Heart left ventricle (tissue), 16 donors: ENCODE measurements at places on chromosomes 11 and 22. TPM values are rescaled to one million over a fixed set of nuclear protein-coding genes. Genes with fewer than 3 reads are reported as not detected.

The CALCA gene
- total RNA-seq = 0.28 TPM

The BIK gene
- total RNA-seq = not detected

The CARS1 gene
- total RNA-seq = 29.3 TPM

GRCh38 chr11:110654456-110654855 is 57.8 kb downstream of the ARHGAP20 start:
- no peaks in the 10 kb centered on the region for H3K4me1 ChIP-seq
- H3K27ac ChIP-seq = no peak overlapping the region

GRCh38 chr11:20373147-20373546 is 9.6 kb downstream of the HTATIP2 start:
- H3K36me3 ChIP-seq = peaks cover 17% of the 10 kb centered on the region
- H3K4me1 ChIP-seq = no peaks in the 10 kb centered on the region
- no peak for DNase-seq
- no peaks in the 10 kb centered on the region for H3K27me3 ChIP-seq
- H3K4me3 ChIP-seq = no peak overlapping the region

GRCh38 chr11:61874853-61875252 is 16.5 kb downstream of the FADS3 start:
- DNase-seq = no peak
- peak overlapping the region; percentile 87 for H3K27ac ChIP-seq
- peaks cover 51% of the 10 kb centered on the region for H3K36me3 ChIP-seq
- H3K27me3 ChIP-seq = no peaks in the 10 kb centered on the region

DNA sequence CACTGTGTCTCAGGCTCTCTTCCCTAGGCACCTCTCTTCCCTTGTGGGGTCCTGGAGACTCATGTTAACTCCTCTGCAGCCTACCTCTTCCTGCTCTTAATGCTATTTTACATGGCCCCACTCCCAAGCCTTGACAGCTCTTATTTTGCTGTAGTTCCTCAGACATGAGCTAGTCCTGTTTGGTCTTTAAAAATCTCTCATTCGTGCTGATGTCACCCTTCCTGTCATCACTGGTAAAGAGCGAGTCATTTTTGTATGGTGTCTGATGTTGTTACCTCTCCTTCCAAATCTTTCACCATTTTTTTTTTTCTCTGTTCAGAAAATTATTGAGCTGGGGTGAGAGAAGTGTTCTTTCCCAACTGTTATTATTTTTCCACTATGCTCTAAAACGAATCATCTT is 84.8 kb upstream of the ZBED5 start:
- no peak for DNase-seq
- no peaks in the 10 kb centered on the region for H3K27me3 ChIP-seq
- H3K27ac ChIP-seq = no peak overlapping the region
- no peaks in the 10 kb centered on the region for H3K4me1 ChIP-seq
- H3K36me3 ChIP-seq = no peaks in the 10 kb centered on the region

DNA sequence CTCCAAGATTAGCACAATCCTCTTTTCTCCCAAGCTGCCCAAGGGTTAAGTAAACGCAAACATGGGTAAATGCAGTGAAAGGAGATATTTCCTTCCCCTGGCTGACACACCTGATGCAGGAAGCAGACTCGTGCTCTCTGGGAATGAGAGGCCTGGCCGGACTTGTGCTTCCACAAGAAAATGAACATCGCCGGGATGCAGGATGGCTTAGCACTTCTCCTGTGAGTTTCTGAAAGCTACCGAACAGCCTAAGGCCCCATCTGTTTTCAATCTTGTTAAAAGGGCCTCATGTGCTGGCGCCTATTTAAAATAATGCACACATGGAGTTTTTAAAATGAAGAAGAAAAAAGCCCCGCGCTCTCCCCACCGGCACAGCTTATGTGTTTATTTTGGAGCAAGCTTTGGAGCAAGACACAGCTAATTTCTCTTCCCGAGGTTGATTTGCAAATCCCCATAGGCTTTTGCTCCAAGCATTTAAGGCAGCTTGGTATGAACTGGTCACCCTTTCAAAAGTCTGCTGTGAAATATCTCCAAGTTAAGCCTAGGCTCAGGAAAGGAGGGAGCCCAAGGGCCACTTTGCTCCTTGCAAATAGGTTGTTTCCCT is 100.9 kb downstream of the SYN3 start:
- H3K27ac ChIP-seq = peak overlapping the region; percentile 46
- H3K4me3 ChIP-seq = no peak overlapping the region
- H3K36me3 ChIP-seq = no peaks in the 10 kb centered on the region
- peaks cover 25% of the 10 kb centered on the region for H3K4me1 ChIP-seq
- H3K27me3 ChIP-seq = no peaks in the 10 kb centered on the region

DNA sequence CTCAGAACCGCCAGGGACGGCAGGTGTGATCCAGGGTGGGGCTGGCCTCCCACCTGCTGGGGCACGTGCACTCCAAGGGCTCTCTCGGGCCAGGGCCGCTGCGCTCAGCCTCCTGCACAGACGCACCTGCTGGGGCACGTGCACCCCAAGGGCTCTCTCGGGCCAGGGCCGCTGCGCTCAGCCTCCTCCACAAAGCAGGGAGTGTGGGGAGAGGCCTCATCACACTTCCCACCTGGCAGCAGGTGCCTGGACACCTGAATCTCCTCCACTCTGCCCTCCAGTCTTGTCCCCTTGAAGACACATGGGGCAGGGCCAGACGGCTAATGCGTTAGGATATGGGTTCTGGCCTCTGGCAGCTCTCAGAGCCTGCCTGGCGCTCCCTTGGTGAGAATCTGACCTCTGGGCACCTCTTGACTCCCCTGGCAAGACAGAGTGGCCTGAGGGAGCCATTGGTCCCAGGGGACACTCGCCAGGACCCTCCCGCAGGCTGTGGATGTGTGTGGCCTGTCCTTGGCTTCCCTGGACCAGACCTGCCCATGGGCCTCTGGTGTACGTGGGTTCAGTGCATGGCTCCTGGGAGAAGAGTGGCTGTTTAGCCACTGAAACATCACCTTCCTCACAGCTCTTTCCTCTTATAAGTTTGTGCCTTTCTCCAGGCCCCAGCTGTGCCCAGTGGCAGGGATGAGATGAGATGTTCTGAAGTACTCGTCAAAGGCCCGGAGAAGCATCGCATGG is 73.5 kb downstream of the BRD1 start:
- H3K27me3 ChIP-seq = peaks cover 11% of the 10 kb centered on the region
- no peaks in the 10 kb centered on the region for H3K4me1 ChIP-seq
- H3K4me3 ChIP-seq = no peak overlapping the region
- no peaks in the 10 kb centered on the region for H3K36me3 ChIP-seq
- no peak overlapping the region for H3K27ac ChIP-seq

DNA sequence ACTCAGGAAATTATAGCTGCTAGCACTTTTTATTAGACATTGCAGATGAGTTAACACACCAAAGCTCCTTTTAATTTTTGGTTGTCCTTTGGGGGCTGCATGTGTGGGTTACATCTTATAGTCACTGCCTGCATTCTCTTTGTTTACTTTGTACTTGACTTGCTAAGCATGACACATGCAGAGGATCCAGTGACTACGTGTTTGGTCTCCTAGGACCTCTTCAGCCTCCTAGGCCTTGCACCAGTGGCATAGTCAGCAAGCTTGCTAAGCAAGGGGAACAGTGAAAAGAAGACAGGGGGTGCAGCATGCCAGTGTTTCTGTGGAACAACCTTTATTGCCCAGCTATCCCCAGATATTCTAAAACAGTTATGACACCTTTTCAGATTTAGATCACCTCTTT is 108.2 kb downstream of the PAX6 start:
- H3K36me3 ChIP-seq = no peaks in the 10 kb centered on the region
- H3K27me3 ChIP-seq = no peaks in the 10 kb centered on the region
- H3K4me1 ChIP-seq = no peaks in the 10 kb centered on the region
- H3K27ac ChIP-seq = no peak overlapping the region
- no peak overlapping the region for H3K4me3 ChIP-seq

DNA sequence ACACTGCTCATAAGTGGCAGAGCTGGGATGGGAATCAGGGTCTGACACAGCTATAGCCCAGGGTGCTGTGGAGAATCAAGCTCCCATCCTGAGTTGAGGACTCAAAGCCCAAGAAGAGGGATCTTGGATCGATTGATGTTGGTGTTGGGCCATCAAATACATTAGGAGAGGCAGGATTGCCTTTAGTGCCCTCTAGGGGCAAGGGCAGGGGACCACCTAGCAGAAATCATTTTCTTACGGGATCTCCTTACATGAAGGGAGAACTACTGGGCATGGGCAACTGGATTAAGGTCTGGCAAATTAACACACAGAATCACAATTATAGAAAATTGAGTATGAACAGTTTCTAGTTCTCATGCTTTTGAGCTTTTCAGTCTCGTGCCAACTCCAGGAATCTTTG is 24.9 kb upstream of the EMSY start:
- no peaks in the 10 kb centered on the region for H3K27me3 ChIP-seq
- no peaks in the 10 kb centered on the region for H3K36me3 ChIP-seq
- DNase-seq = no peak
- H3K4me1 ChIP-seq = no peaks in the 10 kb centered on the region
- H3K4me3 ChIP-seq = no peak overlapping the region

- H3K27me3 ChIP-seq = no peaks in the 10 kb centered on the region
- no peaks in the 10 kb centered on the region for H3K36me3 ChIP-seq
- no peak overlapping the region for H3K27ac ChIP-seq
- H3K4me1 ChIP-seq = no peaks in the 10 kb centered on the region
- no peak overlapping the region for H3K4me3 ChIP-seq
- DNase-seq = no peak
Measured at GRCh38 chr11:108835624-108836023, 170.8 kb downstream of the DDX10 start.

GRCh38 chr22:22713416-22713815 is 69.0 kb downstream of the GGTLC2 start:
- H3K4me1 ChIP-seq = no peaks in the 10 kb centered on the region
- H3K27ac ChIP-seq = no peak overlapping the region
- DNase-seq = no peak
- no peak overlapping the region for H3K4me3 ChIP-seq
- no peaks in the 10 kb centered on the region for H3K27me3 ChIP-seq
- H3K36me3 ChIP-seq = no peaks in the 10 kb centered on the region
